Panc1 (cell line): ENCODE measurements at places on chromosomes 2 and 18.

GRCh38 chr2:205610437-205610836 lies 71.9 kb upstream of the NRP2 start:
- DNase-seq: no peak

DNA sequence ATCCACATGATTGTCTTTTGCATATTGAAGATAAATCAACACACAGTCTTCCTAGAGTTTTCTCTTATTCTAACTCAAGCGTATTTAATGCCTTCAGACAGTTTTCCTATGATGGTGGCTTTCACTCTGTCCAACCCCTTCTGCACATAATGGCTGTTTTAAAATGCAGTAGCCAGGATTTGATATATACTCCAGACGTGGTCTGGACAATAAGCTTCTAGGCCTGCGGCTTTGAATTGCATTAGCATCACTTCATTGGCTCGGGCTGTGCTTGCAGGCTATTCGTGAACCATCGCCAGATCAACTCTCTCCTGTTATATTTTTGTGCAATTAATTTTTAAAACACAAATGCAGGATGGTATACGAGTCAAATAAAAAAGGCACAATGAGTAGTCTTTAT lies 235.3 kb downstream of the BCL2 start:
- DNase-seq: no peak

DNA sequence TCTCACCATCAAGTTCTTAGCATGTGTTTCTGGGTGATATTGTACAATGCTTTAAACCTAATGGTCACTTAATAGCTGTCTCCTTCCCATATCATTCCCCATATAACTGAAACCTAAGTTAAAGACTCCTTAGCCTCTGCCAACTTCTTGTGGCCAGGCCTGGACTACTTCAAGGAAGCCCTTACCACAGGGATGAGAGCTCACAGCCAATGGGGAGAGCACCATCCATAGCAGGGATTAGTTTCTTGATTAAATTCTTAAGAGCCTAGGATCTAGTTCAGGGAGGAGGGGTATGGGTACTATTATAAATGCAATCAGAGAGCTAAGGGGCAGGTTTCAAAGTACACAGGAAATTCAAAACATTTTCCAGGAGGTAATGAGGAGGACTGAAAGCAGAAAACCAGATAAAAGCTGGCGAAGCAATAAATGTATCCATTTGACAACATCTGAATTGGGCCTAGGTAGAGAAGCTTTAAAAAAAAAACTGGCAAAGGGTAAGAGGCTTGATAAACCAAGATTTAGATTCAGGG lies 34.8 kb upstream of the IHH start:
- no peak for DNase-seq

- no peak for DNase-seq
These were observed 35.1 kb upstream of the MTX2 start for GRCh38 chr2:176234156-176234555.

DNA sequence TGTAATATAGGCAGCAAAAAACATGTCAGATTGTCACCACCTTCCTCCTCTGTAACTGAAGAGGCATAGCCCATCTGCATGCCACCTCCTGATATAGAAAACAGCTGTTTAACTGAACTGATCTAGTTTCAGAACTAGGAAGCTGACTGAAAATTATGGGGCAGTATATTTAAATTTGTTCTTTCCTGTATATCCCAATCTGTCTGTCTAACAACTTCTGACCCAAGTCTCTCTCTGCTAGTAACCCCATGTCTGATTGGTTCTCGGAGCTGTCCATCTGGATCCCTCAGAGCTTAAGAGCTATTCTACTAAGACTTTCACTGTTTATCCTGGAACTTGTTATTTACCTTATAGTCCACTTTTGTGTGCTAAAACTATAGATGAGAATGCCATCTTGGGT lies 68.2 kb upstream of the SLC35G4 start:
- DNase-seq: no peak

GRCh38 chr2:106030287-106031268 lies 163.5 kb downstream of the UXS1 start:
- DNase-seq: no peak

DNA sequence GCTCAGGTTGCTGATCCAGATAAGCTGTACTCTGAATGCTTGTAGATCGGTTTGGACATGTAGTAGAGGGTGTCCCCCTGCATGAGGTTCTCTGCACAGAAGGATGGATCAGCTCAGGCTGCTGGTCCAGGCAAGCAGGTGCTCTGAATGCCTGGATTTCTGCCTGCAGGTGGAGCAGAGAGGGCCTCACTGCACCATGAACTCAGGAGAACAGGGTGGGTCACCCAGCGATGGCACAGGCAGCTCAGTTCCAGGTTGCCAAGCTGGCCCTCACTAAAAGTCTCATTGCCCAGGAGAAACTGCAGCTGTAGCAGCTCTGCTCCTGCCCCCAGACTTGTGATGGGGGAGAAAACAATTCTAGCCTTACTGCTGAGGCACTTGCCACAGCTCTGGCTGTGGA lies 491.8 kb downstream of the XIRP2 start:
- no peak for DNase-seq

GRCh38 chr2:204477358-204477950 lies 67.8 kb upstream of the PARD3B start:
- no peak for DNase-seq

- DNase-seq: no peak
These were observed 11.2 kb downstream of the EFR3B start for GRCh38 chr2:25053041-25053440.
